Ovary (tissue), 10 donors: ENCODE measurements at places on chromosomes 12 and 14. TPM values are rescaled to one million over a fixed set of nuclear protein-coding genes. Genes with fewer than 3 reads are reported as not detected.

EIF2S3B gene
- 0.81 TPM for total RNA-seq

OTOGL gene
- total RNA-seq, result 0.10 TPM

GRCh38 chr12:90045559-90045958, 336.9 kb upstream of the ATP2B1 start:
- no peaks in the 10 kb centered on the region for H3K27me3 ChIP-seq
- DNase-seq, result no peak
- H3K4me1 ChIP-seq, result no peaks in the 10 kb centered on the region
- no peaks in the 10 kb centered on the region for H3K36me3 ChIP-seq
- no peak overlapping the region for H3K27ac ChIP-seq
- no peak overlapping the region for H3K4me3 ChIP-seq

TSHR gene
- not detected for total RNA-seq

- H3K36me3 ChIP-seq, result no peaks in the 10 kb centered on the region
- H3K4me3 ChIP-seq, result no peak overlapping the region
These were observed 33.7 kb downstream of the FLVCR2 start for GRCh38 chr14:75612157-75612556.

GRCh38 chr12:4031703-4032291, 158.6 kb upstream of the PARP11 start:
- DNase-seq, result peak; percentile 41
- H3K27ac ChIP-seq, result no peak overlapping the region
- peaks cover 7% of the 10 kb centered on the region for H3K4me1 ChIP-seq
- H3K36me3 ChIP-seq, result no peaks in the 10 kb centered on the region
- H3K4me3 ChIP-seq, result peak overlapping the region; percentile 20

- no peak overlapping the region for H3K4me3 ChIP-seq
- no peaks in the 10 kb centered on the region for H3K4me1 ChIP-seq
- DNase-seq, result no peak
- no peak overlapping the region for H3K27ac ChIP-seq
- no peaks in the 10 kb centered on the region for H3K36me3 ChIP-seq
- no peaks in the 10 kb centered on the region for H3K27me3 ChIP-seq
These were observed 290.4 kb downstream of the SLC16A7 start for GRCh38 chr12:59886131-59886733.

FOXG1 gene
- total RNA-seq, result 1.3 TPM
